Cardiac muscle cell (in vitro differentiated cells and primary cell): ENCODE measurements at places on chromosomes 7 and 10. TPM values are rescaled to one million over a fixed set of nuclear protein-coding genes. Genes with fewer than 3 reads are reported as not detected.
A peak's percentile ranks its signal among the peaks of the same experiment; 100 is the strongest.

ZNF488 gene
- polyA plus RNA-seq, result 0.55 and 1.2 TPM in 2 replicates

EIF5AL1 gene
- polyA plus RNA-seq, result 1.5 and 1.9 TPM in 2 replicates

MKI67 gene
- 7.9 and 80.5 TPM in 2 replicates for polyA plus RNA-seq

TMEM273 gene
- not detected in 2 replicates for polyA plus RNA-seq

OR9A2 gene
- not detected in 2 replicates for polyA plus RNA-seq

MRLN gene
- polyA plus RNA-seq, result not detected in 2 replicates

GJD4 gene
- not detected in 2 replicates for polyA plus RNA-seq

AKR1C1 gene
- polyA plus RNA-seq, result 16.2 and 45.1 TPM in 2 replicates

DNA sequence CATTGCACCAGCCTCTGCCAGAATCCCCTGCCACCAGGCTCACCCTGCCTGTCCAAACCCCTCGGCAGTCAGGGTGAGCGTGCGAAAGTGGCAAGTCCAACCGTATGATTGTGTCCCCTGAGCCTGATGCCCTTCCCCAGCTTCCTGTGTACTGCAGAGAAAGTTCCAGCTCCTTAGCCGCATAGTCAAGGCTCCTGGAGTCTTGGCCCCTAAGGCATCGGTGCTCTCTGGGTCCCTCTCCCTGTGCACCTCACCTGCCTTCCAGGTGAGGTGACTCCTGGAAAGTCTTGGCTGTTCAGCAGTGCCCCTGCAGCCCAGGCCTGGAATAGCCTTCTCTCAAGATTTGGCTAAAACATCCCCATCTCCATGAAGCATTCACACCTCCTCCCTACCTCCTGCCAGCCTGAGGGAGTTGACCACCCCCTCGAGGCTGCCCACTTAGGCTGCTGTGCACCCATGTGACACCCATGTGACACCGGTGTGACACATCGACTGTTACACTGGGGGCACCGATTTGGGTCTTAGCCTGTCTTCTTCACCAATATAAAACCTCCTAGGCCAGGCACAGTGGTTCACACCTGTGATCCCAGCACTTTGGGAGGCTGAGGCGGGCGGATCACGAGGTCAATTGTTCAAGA, 56.1 kb upstream of the ELN start:
- no peak overlapping the region for H3K27ac ChIP-seq
- H3K4me3 ChIP-seq, result no peak overlapping the region
- H3K36me3 ChIP-seq, result no peaks in the 10 kb centered on the region
- DNase-seq, result no peak

- H3K36me3 ChIP-seq, result no peaks in the 10 kb centered on the region
- DNase-seq, result no peak
- no peaks in the 10 kb centered on the region for H3K27me3 ChIP-seq
- H3K27ac ChIP-seq, result no peak overlapping the region
- H3K4me3 ChIP-seq, result no peak overlapping the region
Observed at GRCh38 chr10:75688506-75689300, 257.3 kb downstream of the LRMDA start.

DNA sequence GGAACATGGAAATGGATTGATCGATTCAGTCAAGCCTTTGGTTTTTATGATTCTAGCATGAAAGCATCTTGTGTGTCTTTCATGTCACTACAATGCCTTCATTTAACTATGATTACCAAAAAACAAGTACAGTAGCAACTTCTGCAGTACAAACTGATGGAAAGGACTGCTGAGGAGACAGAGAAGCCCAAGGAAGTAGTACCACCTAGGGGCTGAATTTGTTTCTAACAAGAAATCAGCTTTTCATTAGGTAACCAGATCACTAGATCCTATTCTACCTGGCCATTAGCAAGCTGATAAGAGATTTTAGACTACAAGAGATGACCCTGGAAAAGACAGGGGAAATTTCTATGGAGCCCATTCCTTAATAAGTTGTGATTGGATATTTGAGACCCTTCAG, 3.2 kb upstream of the IFIT1 start:
- peaks cover 20% of the 10 kb centered on the region for H3K4me1 ChIP-seq
- H3K27ac ChIP-seq, result no peak overlapping the region
- DNase-seq, result peak; percentile 62
- H3K36me3 ChIP-seq, result no peaks in the 10 kb centered on the region

GRCh38 chr10:15817409-15818046, 42.8 kb downstream of the MINDY3 start:
- H3K27me3 ChIP-seq, result no peaks in the 10 kb centered on the region
- H3K4me3 ChIP-seq, result no peak overlapping the region
- peaks cover 13% of the 10 kb centered on the region for H3K4me1 ChIP-seq
- peaks cover 2% of the 10 kb centered on the region for H3K36me3 ChIP-seq
- DNase-seq, result peak; percentile 62

DNA sequence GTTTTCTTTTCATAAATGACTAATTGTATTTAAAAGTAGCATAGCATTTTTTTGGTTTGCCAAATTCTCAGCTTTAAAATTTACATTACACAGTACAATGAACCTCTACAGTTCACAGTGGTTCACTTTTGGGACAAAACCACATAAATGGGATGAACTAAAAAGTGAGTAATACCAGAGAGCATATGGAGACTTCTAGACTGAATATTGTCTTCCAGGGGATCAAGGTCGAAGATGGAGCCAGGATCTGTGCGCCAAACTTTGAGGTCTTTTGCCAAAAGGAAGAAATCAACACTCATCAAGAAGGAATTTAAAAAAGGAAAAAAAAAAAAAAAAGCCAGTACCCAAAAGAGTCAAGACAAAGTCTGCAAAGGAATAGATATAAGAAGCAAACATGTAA, 87.5 kb downstream of the NEBL start:
- peak overlapping the region; percentile 75 for H3K27ac ChIP-seq
- DNase-seq, result peak; percentile 4

DNA sequence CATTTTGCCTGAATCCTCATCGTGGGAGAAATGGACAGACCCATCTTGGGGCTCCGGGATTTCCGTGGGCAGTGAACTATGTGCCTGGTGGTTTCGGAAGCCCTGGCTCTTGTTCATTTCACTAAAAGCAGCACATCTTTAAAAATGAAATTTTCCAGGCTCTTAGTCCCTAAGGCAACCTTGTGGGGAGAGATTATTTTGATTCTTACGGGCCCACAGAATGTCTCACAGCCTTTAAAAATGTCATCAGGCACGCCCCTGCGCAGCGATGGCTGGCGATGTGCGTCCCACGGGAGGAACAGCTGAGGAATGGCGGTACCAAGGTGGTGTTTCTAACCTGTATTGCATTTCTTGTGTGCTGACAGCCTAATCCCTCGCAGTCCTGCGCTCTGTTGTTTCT, 189.7 kb downstream of the CCDC3 start:
- no peaks in the 10 kb centered on the region for H3K27me3 ChIP-seq
- no peak overlapping the region for H3K27ac ChIP-seq
- H3K36me3 ChIP-seq, result no peaks in the 10 kb centered on the region
- H3K4me3 ChIP-seq, result no peak overlapping the region

DNA sequence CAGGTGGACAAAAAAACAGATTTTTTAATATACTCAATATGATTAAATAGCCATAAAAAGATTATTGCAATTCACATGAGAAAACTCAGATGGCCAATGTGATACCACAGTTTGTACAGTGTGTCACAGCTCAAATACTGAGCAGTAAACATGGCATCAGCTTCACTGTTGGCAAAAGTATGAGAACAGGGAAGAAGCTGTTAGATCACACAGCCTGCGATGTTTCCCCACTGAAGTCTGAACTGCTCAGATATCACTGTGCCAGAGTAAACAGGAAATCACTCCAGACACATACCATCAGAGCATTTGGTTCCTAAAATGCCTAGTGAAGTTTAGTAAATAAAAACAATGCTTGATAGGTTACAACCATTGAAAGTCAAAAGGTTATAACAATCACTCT, 347.8 kb downstream of the ETV1 start:
- no peak overlapping the region for H3K4me3 ChIP-seq
- H3K27ac ChIP-seq, result no peak overlapping the region
- H3K36me3 ChIP-seq, result no peaks in the 10 kb centered on the region
- peak; percentile 45 for DNase-seq
- no peaks in the 10 kb centered on the region for H3K27me3 ChIP-seq
- H3K4me1 ChIP-seq, result no peaks in the 10 kb centered on the region

DNA sequence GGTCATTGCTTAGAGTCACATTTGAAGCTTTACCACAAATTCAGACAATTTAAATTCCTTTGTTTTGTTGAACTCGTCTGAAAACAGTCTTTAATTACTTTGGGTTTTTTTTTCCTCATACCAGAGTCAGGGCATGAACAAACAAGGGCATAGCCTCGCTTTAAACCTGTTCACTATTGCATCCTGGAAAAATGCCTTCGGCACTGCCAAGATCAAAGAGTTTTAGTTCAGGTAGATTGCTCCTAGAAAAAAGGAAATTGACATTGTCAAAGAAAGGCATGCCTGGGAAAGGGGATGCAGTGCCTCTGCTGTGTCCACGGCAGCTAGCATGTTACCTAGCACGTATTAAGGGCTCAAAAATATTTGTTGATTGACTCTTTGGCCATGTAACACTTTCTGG, 235.1 kb downstream of the ARHGAP21 start:
- no peak overlapping the region for H3K27ac ChIP-seq
- DNase-seq, result no peak
- no peak overlapping the region for H3K4me3 ChIP-seq
- peaks cover 5% of the 10 kb centered on the region for H3K4me1 ChIP-seq
- H3K36me3 ChIP-seq, result no peaks in the 10 kb centered on the region

- H3K27ac ChIP-seq, result peak overlapping the region; percentile 30
- no peak for DNase-seq
- peaks cover 3% of the 10 kb centered on the region for H3K36me3 ChIP-seq
- H3K27me3 ChIP-seq, result no peaks in the 10 kb centered on the region
Observed at GRCh38 chr7:43590862-43591557, 8.1 kb downstream of the STK17A start.

DNA sequence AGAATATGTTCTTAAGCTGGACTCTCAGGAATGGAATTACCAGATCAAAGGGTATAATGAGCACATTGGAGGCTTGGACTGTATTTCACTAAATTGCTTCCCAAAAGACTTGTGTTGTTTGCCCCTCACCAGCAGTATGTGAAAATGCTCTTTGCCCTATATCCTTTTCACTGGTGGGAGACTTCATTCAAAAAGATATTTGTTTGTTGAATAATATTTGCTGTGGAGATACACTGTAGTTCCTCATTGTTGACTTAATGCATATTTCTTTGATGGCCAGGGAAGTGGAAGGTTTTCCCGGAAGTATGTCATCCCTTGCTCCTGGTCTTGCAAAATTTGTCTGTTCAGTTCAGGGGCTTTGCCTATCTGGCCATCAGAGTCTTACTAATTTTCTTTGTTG, 19.4 kb downstream of the GSTO2 start:
- no peak overlapping the region for H3K4me3 ChIP-seq
- no peaks in the 10 kb centered on the region for H3K4me1 ChIP-seq
- no peaks in the 10 kb centered on the region for H3K27me3 ChIP-seq
- H3K36me3 ChIP-seq, result no peaks in the 10 kb centered on the region
- no peak overlapping the region for H3K27ac ChIP-seq

GRCh38 chr7:8109196-8110022, 140.8 kb downstream of the GLCCI1 start:
- H3K4me1 ChIP-seq, result no peaks in the 10 kb centered on the region
- H3K27me3 ChIP-seq, result no peaks in the 10 kb centered on the region

- H3K4me3 ChIP-seq, result no peak overlapping the region
- H3K4me1 ChIP-seq, result no peaks in the 10 kb centered on the region
- no peak overlapping the region for H3K27ac ChIP-seq
- DNase-seq, result no peak
- H3K27me3 ChIP-seq, result no peaks in the 10 kb centered on the region
Observed at GRCh38 chr10:132273966-132274365, 33.8 kb downstream of the STK32C start.

DNA sequence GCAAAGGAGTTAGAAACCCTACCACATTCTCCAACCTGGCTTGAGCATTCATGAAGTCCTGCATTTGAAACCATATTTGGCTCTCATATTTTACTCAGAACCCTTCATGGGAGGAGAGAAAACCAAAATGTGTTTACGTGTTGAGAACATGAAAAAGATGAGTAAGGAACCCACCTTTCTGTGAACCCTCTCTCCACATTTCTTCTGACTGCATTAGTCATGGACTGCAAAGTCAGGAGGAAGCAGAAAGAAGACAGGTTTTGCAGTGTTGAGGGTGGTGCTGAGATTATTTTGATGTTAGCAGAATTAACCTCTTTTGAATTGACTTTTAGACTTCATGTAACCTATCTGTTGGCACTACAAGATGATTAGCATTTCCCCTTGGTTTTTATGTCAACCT, 4.9 kb downstream of the IFIT1B start:
- H3K4me1 ChIP-seq, result no peaks in the 10 kb centered on the region

- H3K4me1 ChIP-seq, result peaks cover 27% of the 10 kb centered on the region
- H3K27ac ChIP-seq, result no peak overlapping the region
- H3K36me3 ChIP-seq, result no peaks in the 10 kb centered on the region
- H3K27me3 ChIP-seq, result no peaks in the 10 kb centered on the region
- H3K4me3 ChIP-seq, result no peak overlapping the region
Observed at GRCh38 chr7:36874041-36874440, 149.7 kb upstream of the AOAH start.

DNA sequence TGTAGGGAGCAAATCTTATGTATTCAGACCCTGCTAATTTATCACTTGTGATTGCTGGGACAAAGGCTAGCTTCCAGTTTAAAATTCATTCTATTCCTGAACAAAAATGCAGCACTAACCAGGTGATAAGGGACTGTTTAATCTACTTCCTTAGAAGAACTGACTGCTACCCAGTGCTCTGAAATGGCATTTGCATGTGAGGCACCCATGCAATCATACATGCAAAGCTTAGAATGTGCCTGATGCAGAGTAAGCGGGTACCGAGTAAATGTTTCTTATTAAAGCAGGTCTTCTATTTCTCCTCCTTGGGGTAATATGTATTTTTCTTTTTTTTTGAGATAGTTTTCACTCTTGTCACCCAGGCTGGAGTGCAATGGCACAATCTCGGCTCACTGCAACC, 54.5 kb downstream of the NEURL1 start:
- no peaks in the 10 kb centered on the region for H3K27me3 ChIP-seq
- H3K4me3 ChIP-seq, result no peak overlapping the region
- peaks cover 3% of the 10 kb centered on the region for H3K4me1 ChIP-seq
- H3K27ac ChIP-seq, result no peak overlapping the region
- no peak for DNase-seq
- H3K36me3 ChIP-seq, result no peaks in the 10 kb centered on the region

- no peak overlapping the region for H3K4me3 ChIP-seq
- H3K27me3 ChIP-seq, result no peaks in the 10 kb centered on the region
- no peaks in the 10 kb centered on the region for H3K36me3 ChIP-seq
- no peak for DNase-seq
- H3K27ac ChIP-seq, result no peak overlapping the region
Observed at GRCh38 chr7:123994449-123994848, 38.4 kb downstream of the TMEM229A start.

- no peaks in the 10 kb centered on the region for H3K36me3 ChIP-seq
- no peak overlapping the region for H3K27ac ChIP-seq
- DNase-seq, result no peak
Observed at GRCh38 chr10:132228616-132229015, 41.9 kb downstream of the DPYSL4 start.
